ENCODE measurements at places on chromosomes 2 and 18.

GRCh38 chr2:68845043-68845442, 26.2 kb downstream of the BMP10 start:
- DNase-seq: no peak

DNA sequence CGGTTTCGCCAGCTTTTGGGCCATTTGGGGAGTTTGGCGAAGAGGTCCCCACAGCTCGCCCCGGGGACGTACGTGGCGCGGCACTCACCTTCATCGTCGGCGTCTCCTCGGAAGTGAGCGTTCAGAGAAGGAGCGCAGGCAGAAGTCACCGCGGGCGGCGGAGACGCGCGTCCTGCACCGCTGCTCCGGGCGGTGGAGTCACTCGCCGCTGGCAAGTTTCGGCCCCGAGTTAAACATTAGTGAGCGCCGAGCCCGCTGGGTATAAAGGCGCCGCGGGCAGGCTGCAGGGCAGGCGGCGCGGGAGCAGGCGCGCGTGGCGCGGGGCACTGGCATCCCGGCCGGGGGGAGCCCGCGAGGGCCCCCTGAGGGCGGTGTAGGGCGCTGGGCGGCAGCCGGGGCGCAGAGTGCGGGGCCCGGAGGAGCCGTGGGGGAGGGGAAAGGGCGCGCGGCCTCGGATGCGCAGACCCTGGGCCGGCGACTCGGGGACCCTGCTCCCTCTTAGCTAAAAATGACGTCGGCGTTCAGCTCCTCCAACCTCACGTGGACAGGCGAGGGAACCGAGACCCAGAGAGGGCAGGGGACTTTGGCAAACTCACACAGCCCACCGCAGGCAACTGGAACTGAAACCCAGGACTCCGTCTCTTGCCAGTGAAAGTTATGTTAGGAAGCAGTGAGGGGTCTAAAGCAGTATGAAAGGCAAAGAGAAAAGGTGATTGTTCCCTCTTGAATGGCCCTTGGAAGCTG, at the start of gene DPP4:
Gene DPP4, minus strand, starts transcription at position 328 of the 744 bp plus-strand sequence. Its CDS starts 234 bp downstream, at position 94.
- no peak for DNase-seq

DNA sequence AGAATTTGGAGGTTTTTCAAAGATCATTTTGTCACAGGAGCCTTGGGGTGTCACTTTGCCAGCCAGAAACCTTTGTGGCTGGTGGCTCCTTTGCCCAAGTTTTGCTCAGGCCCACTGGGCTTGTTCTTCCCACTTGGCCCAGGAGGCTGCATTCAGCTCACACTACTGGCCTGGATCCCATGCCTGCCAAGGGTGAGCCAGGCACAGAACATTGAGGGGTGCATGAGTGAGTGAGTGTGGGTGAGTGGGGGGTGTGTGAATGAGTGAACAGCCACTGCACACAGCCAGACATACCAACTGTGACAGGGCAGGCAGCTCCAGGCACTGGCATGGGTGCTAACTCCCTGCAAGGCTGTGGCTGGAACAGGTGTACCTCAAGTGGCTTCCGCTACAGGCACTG, 39.6 kb downstream of the FAM171B start:
- DNase-seq: no peak

DNA sequence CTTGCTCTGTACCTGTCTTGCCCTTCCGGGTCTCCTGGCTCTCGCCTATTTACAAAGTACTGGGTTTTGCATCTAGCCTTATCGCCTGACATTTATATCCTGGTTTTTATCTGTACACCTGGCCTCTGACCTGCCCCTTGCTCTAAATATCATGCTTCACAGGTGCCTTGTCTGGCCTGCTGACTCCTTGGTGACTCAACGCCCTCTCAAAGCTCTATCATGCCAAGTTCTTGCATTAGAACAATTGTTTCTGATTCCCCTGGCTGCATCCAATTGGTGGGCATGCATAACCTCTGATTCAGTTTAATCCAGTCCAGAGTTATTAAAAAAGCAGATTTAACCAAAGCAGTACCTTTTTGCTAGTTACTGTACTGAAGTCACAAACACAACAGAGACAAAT, 113.9 kb upstream of the CCDC68 start:
- DNase-seq: no peak

GRCh38 chr18:34543945-34544344, 166.2 kb upstream of the DTNA start:
- DNase-seq: no peak
